Stimulated activated CD8-positive, alpha-beta memory T cell treated with anti-CD3 and anti-CD28 coated beads, Interleukin-2, amount 100 ng/mL, for 1 hour (primary cell): ENCODE measurements at places on chromosomes 3 and 15.

DNA sequence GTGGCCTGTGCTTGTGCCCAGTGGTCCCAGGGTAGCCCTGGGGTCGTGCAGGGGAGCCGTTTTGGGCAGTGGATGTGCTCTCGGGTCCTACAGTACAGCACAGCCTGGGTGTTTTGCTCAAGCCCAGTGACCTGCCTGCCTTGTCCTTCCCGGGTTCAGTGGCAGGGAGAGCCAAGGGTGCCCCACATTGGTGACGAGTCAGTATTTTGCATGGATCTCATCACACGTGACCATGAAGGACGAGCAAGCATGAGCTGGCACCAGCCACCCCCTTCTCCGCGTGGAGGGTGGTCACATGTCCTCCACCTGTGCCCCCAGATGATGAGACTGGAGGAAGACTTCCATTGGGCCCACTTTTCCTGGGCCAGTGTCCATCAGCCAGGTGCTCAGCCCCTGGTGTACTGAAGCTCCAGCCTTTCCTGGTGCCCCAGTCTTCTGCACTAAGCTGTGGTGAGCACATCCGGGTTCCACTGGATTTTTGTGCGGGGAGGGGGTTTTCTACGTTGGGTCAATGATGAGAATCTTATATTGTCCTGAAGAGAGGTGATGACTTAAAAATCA is 197.5 kb downstream of the UBE3A start:
- DNase-seq = no peak

GRCh38 chr3:55243678-55244077 is 243.4 kb downstream of the WNT5A start:
- no peak for DNase-seq

DNA sequence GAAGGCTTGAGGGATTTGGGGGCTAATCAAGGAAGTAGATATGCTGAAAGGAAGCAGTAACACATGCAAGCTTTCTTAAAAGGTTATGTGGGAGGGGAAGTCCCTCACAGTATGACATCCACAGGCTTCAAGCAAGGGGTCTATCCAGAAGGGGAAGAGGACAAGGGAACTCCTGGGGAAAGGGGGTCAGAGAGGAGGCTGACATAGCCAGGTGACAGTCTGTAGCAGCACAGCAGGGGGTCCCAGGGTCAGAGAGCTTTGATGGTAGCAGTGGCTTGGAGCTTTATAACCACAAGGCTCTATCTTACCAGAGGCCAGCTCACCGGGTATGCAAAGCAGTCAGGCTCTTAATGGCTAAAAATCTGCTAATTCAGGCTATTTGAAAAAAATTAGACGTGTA is 150.6 kb upstream of the NSMCE3 start:
- no peak for DNase-seq

DNA sequence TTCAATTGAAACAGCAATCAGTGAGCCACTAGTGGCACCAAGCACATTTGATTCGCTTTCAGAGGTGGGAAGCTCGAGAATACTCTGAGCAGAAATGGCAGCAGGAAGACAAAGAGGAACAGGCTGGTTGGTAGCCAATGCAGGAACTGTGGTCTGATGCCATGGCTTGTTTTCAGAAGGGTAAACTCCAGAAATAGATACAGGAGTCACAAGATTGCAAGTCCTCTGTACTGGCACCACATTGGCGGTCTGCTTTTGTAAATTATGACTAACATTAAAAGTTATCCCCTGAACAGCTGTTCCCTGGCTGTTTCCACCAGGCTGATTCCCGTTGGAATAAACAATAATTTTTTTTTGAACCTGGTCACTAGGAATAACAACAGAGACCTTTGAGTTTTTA is 35.5 kb downstream of the USF3 start:
- DNase-seq = no peak

- no peak for DNase-seq
These were observed 564 bp upstream of the GABPB1 start for GRCh38 chr15:50355619-50355905.

- DNase-seq = no peak
These were observed 314.9 kb downstream of the SLC9A9 start for GRCh38 chr3:143533391-143533790.

- no peak for DNase-seq
These were observed 347.7 kb upstream of the TGFBR2 start for GRCh38 chr3:30258426-30259392.
